Adipose tissue (tissue), 3 donors: ENCODE measurements at places on chromosomes 3 and 15. TPM values are rescaled to one million over a fixed set of nuclear protein-coding genes. Genes with fewer than 3 reads are reported as not detected.

Gene SPG11
- 17.8 TPM for polyA plus RNA-seq

Gene PTH1R
- polyA plus RNA-seq: 62.9 TPM

Gene COL6A5
- not detected for polyA plus RNA-seq

Gene CTSH
- polyA plus RNA-seq: 125 TPM

Gene SPTBN5
- 3.0 TPM for polyA plus RNA-seq

Gene RHCG
- polyA plus RNA-seq: 0.61 TPM

Gene ANKDD1A
- polyA plus RNA-seq: 1.8 TPM

Gene SLC35G2
- 4.0 TPM for polyA plus RNA-seq

Gene RASGRF1
- 1.1 TPM for polyA plus RNA-seq

Gene GOLGA6L25
- polyA plus RNA-seq: not detected

Gene FEZF2
- polyA plus RNA-seq: not detected

Gene DLG1
- polyA plus RNA-seq: 9.1 TPM

Gene TGM4
- polyA plus RNA-seq: not detected
